GM13976 (cell line): ENCODE measurements at places on chromosomes 3 and 15.

DNA sequence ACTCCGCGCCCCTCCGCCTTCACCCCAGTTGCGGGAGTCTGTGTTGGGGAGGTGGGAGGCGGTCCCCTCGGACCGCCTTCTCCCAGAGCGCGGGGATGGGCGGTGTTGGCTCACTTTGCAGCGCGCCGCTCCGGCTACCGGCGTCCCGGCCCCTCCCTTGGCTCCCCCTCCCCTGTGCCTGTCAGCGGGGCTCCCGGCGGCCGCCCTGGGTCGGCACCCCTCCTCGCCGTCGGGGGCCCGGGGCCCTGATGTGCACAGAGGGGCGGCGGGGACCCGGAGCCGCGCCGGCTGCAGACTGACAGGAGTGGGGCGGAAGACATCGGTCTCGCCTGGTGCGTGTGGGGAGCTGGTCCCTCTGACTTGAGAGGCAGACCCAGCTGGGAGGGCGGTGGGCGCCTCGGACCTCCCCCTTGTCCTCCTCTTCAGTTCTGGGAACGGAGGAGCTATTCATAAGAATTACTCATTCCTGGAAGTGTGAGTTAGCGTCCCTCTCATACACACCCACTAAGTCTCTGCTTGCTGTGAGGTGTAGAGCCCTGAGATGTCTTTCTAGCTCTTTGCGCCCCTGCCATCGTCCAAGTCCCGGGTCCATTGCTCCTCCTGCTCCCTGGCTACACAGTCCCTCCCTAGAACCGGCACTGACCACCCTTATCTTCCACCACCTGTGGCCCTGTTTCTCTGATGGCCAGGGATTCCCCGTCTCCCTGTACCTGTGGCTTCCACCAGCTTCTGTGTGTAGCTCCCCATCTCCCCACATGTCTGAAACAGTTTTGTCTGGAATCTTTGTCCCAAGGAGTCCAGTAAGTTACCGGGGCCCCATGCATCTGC lies 42.3 kb upstream of the ROPN1 start:
- peak; percentile 24 for DNase-seq

- no peak for DNase-seq
Measured at GRCh38 chr3:40083066-40083465, 226.4 kb upstream of the EIF1B start.

DNA sequence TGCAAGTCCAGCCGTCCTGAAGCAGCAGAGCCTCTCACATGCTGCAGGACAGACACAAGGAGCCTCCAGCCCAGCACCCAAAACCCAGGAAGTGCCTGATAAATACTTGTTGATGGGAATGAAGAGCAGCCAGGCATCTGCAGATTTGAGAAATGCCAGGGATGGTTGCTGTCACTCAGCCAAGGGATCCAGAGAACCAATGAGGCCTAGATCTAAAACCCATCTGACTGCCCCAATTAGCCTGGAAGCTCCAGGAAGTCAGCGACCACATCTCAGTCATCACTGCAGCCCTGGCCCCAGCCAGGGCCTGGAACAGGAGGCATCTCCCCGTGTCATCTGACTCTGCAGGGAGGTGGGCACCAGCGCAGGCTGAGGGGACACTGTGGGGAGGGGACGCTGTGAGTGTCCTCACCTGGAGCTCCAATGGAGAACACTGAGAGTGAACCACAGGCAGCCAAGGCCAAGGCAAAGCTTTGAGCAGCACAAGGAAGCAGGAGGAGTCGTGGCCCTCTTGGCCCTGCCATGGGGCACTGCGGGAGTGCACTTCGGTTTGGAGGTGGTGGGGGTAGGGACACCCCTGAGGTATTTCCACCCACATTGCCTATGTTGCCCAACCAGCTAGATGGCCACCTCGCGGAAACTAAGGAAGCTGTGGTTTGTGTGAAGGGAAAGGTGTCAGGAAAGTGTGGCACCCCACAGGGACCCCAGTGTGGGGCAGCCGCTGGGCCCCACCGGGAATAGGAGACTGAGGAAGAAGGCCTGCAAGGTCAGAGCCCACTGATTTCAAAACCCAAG lies 229.5 kb downstream of the VPS13C start:
- no peak for DNase-seq

- peak; percentile 75 for DNase-seq
Measured at GRCh38 chr3:8768364-8769087, 887 bp downstream of the OXTR start.

GRCh38 chr15:40082195-40082883 lies 26.3 kb downstream of the BMF start:
- no peak for DNase-seq

GRCh38 chr3:59084583-59084982 lies 34.8 kb upstream of the CFAP20DC start:
- no peak for DNase-seq

DNA sequence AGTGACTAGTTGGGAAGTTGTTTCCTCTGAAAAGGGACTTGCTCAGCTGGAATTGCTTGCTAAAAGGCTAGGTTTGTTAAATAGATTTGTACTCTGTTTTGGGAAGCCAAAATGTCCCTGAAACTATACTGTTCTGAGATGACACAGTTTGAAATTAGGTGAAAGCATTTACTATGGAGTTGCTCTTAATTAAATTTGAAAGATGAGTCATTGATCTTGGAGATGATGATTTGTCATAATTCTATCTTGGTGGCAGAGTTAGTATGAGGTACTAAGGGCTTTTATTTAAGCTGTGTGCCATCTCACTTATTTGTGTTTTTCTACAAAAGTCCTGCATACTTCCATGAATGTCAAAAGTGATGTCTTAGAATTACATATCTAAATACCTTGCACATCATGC lies 320.9 kb downstream of the PTPRG start:
- DNase-seq = no peak

GRCh38 chr15:51876169-51876568 lies 46.7 kb downstream of the TMOD3 start:
- DNase-seq = no peak

- no peak for DNase-seq
Measured at GRCh38 chr15:38758043-38758442, 193.4 kb upstream of the RASGRP1 start.

DNA sequence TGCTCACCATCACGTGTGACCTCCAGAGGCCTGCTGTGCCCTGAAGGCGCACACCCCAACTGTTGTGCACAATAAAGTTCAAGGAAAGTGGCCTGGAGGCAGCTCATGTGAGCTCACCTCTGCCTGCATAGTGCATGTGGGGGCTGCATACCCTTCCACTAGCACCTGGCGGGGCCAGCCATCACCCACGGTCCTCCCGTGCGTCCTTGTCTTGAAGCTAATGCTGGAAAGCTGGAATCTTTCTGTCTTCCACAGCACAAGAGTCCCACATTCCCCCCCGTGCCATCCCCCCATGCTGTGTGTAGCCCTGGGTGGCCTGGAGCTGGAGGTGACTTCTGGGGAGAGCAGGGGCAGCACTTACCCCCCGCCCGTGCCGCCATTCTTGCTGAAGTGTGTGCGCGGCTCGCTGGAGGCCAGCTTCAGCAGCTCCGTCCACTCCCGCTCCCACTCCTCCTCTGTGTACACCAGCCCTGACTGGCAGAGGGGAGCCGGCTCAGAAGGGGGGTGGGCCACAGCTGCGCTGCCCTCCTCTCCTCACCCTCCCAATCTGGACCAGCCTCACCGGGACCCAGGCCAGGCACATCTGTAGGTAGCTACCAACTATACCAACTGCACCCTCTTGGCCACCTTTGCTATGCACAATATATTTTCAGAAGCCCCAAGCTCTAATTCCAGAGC lies 199.5 kb downstream of the KLF13 start:
- no peak for DNase-seq

GRCh38 chr15:38507570-38507969 lies 53.6 kb downstream of the FAM98B start:
- DNase-seq = no peak

GRCh38 chr3:159786489-159787177 lies 202.0 kb upstream of the IL12A start:
- no peak for DNase-seq

DNA sequence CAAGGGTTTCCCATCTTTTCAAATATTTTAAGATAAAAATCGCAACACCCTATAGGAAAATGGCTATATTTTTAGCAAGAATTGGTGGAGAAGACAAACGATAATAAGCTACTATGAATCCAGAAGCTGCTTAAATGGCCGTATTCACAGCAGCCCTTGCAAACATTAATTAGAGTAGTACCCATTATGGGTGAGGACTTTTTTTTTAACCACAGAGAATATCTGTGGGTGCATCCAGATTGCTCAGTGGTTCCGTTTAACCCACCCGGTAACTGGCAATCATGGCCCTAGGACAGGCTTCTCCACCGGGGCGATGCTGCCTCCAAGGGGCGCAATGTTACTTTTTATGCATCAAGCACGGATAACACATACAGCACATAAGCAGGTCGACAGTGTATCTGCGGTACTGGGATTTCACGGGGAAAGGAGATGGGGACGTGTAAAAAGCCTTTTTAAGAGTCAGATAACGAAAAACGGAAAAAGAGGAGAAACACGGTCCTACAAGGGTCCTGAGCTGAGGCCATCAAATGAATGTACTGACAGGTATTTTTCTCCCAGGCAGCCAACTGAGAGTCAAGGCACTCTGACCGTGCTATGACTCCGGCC lies 968 bp upstream of the TMEM266 start:
- peak; percentile 41 for DNase-seq

DNA sequence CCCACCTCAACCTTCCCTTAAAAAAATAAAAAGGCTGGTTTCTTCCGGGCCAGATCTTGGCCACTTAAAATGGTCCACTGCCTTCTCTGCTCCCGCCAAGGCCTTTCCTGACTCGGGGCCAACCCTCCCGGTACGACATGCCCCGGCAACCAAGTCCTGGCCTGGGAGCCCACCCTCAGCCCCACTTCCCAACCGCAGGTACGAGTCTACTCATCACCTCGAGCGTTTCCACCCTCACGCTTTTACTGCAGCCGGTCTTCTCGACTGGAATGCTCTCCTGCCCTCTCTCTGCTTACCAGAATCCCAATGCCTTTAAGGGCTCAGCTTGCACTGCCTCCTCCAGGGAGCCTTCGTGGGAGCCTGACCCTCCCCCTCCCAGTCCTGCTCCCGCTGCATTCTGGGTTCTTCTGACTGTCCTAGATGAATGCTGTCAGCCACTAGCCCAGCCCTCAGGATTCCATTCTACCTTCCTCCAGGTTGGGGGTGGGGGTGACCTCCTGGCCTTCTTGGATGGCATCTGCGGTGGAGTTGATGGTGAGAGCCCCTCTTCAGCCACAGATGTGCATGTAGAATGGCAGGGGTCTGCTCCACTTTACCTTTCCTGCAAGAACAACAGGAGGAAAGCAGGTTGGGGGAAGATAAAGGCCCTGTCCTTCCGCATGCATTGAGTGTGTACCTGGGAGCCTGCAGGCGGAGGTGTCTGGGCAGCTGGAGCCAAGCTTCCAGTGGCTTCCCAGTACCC lies 1.1 kb upstream of the CSRNP1 start:
- no peak for DNase-seq

- DNase-seq = no peak
Measured at GRCh38 chr3:171380711-171381425, 79.3 kb downstream of the TNIK start.

GRCh38 chr3:61912158-61912557 lies 350.8 kb downstream of the PTPRG start:
- peak; percentile 18 for DNase-seq

- peak; percentile 57 for DNase-seq
Measured at GRCh38 chr3:150545419-150546225, 674 bp downstream of the SERP1 start.

DNA sequence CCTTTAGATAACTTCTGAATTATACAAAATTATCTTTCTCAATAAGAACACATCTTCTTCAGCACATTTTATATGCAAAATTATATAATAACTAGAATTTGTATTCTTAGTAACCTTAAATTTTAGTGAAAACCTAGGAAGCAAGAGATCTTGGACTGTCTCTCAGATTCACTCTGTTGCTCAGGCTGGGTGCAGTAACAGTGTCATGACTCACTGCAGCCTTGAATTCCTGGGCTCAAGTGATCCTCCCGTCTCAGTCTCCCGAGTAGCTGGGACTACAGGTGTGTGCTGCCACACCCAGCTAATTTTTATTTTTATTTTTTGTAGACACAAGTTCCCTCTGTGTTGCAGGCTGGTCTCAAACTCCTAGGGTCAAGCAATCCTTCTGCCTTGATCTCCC lies 29.9 kb downstream of the MKRN3 start:
- no peak for DNase-seq

GRCh38 chr15:84976746-84977345 lies 4.8 kb upstream of the PDE8A start:
- peak; percentile 60 for DNase-seq

DNA sequence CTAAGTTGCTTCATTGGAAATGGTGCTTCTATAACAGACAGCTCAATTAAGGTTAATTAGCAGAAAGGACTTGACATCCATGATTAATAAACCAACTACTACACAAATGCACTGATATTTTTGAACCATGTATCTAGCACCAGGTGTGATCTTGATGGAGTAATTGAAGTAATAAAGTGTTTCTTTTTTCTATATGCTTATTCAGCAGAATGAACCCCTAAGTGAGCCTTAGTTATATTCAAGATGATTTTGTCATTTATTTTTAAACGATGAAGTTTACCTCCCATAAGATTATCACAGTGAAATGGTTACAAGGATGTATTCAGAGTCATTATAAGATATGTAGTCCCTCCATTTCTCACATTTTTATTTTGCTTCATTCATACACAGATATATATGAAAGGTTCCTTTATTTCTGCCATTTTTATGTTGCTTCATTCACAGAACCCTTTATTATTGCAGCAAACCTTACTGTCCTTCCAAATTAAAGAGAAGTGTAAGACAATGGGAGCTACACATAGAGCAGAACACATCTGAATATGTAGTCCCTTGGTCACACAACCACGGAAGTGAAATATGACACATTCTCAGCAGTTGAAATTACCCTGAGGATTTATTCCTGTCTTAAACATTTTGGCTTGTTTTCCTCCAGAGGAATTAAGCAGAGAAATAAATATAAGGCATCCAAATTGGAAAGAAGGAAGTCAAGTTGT lies 295.0 kb downstream of the RAP2B start:
- no peak for DNase-seq

DNA sequence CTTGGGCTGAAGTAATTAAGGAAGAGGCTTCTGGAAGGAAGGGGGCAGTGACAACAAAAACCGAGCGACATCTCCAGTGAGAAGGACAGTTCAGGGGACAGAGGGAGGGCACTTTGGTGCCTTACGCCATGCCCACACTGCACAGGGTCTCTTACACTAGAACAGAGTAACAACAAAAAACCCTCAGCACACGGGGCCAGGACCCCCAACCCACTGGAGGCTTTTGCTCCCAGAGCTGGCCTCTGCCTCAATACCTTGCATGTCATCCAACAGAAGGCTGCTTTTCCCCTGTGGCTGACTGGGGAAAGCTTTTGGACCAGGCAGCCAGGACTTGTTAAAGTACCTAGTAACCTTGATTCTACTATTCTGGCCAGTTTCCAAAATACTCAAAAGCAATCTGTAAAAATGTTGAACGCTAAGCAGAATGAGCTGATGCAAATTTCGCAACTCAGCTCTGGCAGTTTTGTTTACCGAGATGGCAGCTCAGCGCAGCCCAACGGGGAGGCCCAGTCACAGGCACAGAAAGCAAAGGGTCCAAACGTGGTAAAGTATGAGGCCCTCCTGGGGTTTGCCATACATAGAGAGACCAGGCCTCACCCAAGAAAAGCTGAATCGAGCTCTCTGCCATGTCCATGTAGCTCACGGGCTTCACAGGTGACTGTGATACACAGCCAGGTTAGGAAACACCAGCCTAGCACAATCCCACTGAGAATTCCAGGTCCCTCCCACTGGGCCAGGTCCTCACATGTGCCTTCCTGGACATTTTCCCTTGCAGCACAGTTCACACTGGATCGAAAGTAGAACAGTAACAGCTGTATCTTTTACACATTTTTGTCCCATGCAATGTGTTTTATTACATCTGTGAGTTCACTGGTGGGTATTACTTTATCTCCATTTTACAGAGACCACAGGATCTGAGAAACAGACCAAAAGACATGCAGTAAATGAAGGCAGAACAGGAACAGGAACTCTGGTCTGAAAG lies 6.0 kb downstream of the CHCHD4 start:
- DNase-seq = no peak

- DNase-seq = no peak
Measured at GRCh38 chr3:135887220-135887619, 78.3 kb upstream of the PPP2R3A start.
